ENCODE measurements at places on chromosomes 2 and 18.

DNA sequence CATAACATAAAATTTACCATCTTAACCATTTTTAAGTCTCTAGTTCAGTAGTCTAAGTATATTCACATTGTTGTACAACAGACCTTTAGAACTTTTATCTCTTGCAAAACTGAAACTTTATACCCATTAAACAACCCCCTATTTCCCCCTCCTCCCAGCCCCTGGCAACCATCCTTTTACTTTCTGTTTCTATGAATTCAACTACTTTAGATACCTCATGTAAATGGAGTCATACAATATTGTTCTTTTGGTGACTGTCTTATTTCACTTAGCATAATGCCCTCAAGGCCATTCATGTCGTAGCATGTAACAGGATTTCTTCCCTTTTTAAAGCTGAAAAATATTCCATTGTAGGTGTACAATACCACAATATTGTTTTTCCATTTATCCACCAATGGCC lies 129.8 kb downstream of the PDE11A start:
- no peak for DNase-seq

- no peak for DNase-seq
These were observed 37.7 kb downstream of the HS1BP3 start for GRCh38 chr2:20612925-20613916.

DNA sequence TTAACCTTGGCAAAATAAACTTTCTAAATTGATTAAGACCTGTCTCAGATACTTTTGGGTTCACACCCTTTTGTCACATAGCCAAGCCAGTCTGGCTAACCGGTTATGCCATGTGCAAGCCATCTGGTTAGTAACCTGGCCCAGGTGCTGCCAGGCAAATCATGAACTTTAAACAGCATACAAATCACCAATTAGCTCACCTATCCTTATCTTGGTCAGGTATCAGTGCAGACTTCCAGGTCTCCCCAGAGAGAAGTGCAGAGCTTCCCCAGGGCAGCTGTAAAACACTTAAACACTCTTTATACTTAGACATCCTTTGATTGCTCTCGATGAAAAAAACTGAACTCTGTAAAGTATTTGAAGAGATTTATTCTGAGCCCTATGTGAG lies 14.9 kb upstream of the MC5R start:
- no peak for DNase-seq

GRCh38 chr2:186913870-186914269 lies 64.9 kb upstream of the ZSWIM2 start:
- no peak for DNase-seq

- DNase-seq = no peak
These were observed 54.1 kb upstream of the GPR155 start for GRCh38 chr2:174540893-174541292.

GRCh38 chr18:49015886-49016647 lies 65.3 kb upstream of the SMAD7 start:
- DNase-seq = no peak

DNA sequence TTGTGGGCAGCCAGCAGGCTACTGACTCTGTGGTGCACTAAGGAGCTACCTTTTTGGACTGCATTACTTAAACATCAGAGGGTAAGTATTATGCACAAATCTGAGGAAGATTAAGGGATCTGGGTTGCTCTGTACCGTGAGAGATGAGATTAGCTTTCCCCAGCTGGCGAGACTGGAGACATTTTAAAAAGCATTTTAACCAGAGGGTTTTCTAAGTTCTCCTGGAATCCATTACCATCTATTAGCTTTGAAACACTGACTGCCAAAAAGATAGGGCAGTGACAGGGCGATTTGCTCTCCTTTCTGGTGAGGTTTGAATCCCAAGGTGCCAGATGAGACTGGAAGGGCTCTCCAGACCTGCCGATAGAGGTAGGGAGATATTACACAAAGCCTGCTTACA lies 63.2 kb downstream of the LYPD6 start:
- DNase-seq = no peak

Data from SW 1271 (cell line).